ENCODE measurements at places on chromosomes 13 and 19.
A peak's percentile ranks its signal among the peaks of the same experiment; 100 is the strongest.

DNA sequence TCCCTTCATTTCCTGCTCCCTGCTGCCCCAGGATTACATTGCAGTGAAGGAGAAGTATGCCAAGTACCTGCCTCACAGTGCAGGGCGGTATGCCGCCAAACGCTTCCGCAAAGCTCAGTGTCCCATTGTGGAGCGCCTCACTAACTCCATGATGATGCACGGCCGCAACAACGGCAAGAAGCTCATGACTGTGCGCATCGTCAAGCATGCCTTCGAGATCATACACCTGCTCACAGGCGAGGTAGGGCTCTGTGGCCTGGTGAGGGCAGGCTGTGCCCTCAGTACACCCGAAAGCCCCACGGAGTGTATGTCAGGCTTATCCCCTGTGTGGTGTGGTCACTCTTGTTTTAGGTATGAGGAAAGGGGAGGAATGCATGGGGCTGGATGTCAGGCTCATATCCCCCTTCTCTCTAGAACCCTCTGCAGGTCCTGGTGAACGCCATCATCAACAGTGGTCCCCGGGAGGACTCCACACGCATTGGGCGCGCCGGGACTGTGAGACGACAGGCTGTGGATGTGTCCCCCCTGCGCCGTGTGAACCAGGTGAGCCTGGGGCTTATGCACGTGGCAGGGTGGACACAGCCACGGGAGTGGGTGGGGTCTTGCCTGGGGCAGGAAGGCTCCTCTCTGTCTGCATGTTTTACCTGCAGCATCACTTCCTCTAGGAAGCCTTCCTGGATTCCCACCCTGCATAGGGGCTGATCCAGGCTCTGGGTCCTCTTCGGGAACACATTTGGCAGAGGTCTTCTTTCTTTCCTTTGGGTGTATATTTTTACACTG, 2.3 kb upstream of the RNF225 start:
- DNase-seq, result no peak

DNA sequence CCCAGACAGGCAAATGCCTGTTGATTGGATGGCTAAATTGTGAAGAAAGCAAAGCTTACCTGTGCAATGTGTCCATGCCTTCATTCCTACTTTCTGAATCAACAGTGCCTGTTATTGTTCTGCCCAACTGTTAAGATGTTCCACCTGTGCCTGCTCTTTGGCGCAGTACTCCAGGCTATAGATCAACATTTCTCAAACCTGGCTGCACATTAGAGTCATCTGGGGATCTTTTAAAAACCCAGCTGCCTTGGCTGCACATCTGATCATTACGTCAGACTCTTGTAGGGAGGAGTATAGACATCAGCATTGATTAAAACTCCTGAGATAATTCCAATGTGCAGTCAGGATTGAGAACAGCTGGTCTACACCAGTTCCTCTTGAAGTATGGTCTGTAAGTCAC, 16.2 kb upstream of the CPB2 start:
- no peak for DNase-seq

DNA sequence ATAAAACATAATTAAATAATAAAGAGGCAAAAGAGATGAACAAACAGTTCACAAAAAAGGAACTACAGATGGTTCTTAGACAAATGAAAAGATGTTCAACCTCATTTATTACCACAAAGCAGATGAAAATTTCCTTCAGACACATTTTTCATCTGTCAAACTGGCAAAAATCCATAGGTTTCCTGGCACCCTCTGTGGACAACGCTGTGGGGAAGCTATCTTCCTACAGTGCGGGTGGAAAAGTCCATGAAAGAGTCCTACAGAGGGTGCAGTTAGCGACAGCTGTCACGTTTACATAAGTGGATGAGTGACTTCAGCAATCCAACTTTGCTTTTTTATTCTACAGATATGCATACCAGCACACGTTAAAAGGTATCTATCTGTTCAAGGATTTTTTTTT, 30.3 kb upstream of the PDCD5 start:
- DNase-seq, result no peak

- peak; percentile 22 for DNase-seq
Observed at GRCh38 chr19:49056101-49056901, 1.2 kb downstream of the CGB7 start.

DNA sequence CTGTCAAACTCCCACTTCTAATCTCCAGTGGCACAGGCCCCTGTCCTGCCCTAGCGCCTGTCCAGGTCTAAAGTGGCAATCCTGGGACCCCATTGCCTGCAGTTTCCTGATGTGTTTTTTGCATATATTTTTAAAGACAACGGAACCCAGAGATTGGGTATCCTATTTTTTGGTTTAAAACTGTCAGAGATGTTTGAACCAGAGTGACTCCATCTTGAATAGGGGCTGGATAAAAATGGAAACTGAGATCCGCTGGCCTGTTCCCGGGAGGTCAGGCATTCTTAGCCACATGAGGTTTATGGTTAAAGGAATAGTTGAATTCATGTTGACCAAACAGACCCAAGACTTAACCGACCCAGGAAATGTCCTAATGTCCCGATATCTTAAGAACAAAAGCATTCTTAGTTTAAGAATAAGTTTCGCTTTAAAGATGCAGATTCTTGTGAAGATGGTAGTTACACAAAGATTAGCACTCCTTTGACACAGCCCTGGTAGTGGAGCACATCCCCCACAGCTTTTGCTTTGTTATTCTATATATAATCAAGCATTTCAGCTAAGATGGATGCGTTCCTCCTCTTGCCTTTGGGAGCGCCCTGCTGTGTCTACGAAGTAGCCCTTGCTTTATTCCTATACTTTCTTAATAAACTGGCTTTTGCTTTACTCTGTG, 332.1 kb downstream of the UQCRFS1 start:
- DNase-seq, result no peak

GRCh38 chr19:15836330-15837220, 21.1 kb upstream of the OR10H1 start:
- DNase-seq, result peak; percentile 93

GRCh38 chr13:31978021-31978420, 53.6 kb upstream of the FRY start:
- DNase-seq, result no peak

GRCh38 chr19:23095418-23095817, 21.4 kb upstream of the ZNF730 start:
- DNase-seq, result no peak

GRCh38 chr19:4712771-4713170, 10.9 kb downstream of the DPP9 start:
- no peak for DNase-seq

DNA sequence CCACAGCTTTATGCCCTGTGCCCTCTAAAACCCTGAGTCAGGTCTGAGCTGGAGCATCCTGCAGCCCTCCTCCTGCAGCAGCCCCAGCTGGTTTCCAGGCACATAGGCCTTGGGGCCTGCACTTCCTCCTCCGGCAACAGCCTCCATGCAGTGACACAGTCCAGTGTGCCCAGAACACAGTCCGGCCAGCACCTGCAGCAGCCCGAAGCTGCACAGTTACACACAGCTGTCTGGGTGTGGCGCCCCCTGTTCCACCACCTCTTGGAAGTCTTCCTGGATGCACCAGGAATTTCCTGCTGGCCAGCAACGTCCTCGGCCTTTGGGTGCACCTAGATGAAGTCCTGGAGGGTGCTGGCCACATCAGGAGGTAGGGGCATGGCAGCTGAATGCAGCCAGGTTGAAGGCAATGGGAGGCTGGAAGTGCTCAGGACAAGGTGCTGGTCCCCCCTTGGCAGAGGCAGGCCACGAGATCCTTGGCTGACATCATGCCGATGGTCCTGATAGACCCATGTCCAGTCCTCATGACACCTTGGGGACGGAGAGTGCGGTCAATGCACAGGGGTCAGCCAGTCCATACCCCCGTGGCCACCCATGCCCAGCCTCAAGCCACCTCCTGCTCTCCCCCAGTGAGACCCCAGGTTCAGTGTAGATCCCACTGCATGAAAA, 27.1 kb upstream of the PARP4 start:
- no peak for DNase-seq

DNA sequence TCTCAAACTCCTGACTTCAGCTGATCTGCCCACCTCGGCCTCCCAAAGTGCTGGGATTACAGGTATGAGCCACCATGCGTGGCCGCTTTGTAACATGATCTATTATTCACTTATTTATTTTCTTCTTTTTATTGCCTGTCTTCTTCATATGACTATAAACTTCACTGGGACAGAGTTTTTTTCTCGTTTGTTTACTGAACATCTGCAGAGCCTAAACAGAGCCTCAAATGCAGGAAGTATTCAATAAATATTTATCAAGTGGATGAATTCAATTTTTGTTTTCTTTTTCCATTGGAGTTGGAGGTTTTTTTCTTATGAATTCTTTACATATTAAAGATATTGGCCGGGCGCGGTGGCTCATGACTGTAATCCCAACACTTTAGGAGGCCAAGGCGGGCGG, 54.7 kb downstream of the SKA3 start:
- DNase-seq, result no peak

- DNase-seq, result no peak
Observed at GRCh38 chr19:7196763-7197118, 97.5 kb downstream of the INSR start.
